ENCODE measurements at places on chromosomes 3 and 15.

DNA sequence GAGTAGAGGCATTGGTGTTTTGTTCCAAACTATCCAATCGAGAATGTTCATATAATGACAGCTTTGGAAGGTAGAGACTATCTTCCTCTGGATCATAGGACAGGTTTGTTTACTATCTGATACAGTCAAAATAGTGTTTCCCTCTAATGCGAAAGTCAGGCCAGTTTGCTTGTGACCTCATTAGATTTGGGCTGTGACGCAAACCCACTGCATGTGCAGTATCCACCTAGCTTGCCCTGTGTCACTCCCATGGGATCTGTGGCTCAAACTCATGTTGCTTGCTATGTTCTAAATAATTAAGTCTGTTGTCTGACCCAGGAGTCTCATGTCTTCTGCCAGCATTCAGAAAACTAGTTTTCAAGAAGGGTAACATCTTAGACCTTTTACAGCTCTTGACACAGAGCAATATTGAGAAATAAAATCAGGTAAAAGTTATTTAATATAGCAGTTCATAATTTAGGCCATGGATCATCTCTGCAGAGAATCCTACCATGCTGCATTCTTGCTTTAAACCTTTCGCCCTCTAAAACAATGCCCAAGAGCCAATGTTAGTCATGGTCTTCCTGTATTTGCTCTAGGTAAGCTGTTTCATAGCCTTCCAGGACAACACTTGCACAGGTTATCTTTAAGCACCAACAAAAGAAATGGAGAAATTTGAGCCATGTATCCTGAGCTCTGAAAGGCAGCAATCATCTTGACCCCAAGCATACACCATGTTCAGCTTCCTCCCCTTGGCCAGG is 26.4 kb downstream of the NIT2 start:
- H3K36me3 ChIP-seq = peaks cover 61% of the 10 kb centered on the region
- no peak overlapping the region for H3K27ac ChIP-seq
- no peaks in the 10 kb centered on the region for H3K27me3 ChIP-seq
- no peak for DNase-seq

- no peak for DNase-seq
- no peaks in the 10 kb centered on the region for H3K27me3 ChIP-seq
- H3K4me1 ChIP-seq = no peaks in the 10 kb centered on the region
- no peak overlapping the region for H3K4me3 ChIP-seq
- no peaks in the 10 kb centered on the region for H3K36me3 ChIP-seq
Measured at GRCh38 chr3:1774597-1774996, 324.1 kb upstream of the CNTN4 start.

GRCh38 chr3:78875436-78875835 is 892.4 kb downstream of the ROBO1 start:
- H3K4me1 ChIP-seq = peaks cover 17% of the 10 kb centered on the region
- DNase-seq = no peak
- no peak overlapping the region for H3K4me3 ChIP-seq
- H3K27ac ChIP-seq = peak overlapping the region; percentile 13

DNA sequence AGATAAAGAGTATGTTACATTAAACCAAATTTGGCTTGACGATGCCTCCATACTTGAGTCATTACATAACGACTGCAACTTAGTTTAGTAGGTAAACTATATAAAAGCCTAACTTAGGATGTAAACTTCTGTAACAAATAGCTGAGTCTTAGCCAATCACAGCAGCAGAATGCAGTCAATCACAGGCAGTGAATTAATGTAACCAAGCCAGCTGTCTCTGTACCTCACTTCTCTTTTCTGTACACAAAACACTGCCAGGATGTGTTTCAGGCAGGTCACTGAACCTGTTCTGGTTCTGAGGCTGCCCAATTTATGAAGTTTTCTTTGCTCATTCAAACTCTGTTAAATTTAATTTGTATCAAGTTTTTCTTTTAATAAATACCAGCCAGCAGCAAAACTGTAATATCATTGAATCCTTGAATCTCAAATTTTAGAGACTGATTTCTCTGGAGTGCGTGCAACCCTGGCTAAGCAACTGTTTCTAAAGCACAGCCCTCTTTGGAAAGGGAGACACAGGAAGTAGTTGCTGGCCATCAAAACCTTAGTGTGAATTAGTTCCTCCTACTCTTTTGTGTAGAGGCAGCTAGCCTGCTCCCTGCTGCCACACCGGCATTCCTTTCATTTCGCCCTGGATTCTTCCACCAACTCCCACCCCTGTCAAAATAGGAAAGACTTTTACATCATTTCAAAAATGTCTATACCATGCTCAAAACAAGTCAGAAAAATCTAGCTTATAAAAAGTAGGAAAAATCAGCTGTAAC is 15.2 kb downstream of the RFTN1 start:
- DNase-seq = no peak
- H3K36me3 ChIP-seq = peaks cover 4% of the 10 kb centered on the region
- no peaks in the 10 kb centered on the region for H3K27me3 ChIP-seq
- H3K4me3 ChIP-seq = no peak overlapping the region
